ENCODE measurements at places on chromosomes 4 and X.

DNA sequence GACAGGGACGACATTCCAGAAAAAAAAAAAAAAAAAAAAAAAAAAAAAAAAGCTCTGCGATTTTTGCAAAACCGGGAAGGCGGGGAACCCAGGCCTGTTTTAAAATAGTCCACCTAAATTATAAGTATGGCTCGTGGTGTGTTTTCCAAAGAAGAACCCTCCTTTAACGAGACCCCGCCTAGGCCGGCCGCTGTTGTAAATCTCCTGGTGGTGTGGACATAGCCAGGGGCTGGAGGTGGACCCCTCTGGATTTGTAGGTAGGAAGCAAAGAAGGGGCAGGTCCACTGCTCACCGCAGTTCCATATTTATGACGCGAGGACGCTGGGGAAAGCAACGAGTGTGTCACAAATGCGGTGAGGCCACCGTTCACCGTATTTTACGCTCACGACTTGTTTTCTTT, 94.0 kb upstream of the SHOX start:
- DNase-seq, result no peak

DNA sequence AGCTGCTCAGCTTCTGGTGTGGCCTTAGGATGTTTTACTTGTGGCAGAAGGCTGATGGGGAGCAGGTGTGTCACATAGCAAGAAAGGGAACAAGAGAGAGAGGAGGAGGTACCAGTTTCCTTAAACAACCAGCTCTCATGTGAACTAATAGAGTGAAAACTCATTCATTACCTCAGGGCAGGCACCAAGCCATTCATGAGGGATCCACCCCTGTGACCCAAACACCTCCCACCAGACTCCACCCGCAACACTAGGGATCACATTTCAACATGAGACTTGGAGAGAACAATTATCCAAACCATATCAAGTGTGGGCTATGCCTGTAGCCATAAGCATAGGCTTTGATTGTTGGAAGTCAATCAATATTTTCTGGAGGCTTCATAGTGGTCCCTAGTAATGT, 56.0 kb downstream of the GSX2 start:
- no peak for DNase-seq

GRCh38 chrX:32896088-32896487, 315.3 kb downstream of the DMD start:
- no peak for DNase-seq

DNA sequence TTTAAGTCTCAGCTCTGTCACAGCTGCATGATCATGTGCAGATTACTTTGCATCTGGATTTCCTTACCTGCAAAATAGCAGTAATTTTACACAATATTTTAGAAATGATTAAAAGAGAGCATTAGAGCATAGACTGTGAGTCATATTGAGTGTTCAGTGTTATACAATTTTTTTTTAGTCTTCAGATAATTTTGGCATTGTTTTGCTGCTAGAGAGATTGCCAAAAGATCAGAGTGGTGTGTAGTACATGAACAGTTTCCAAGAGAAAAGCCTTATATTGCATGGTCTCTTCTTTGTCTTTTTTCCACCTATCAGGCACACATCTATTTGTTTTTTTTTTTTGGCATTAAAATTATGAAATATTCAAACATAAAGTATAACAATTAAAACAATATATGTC, 209.6 kb upstream of the TLL1 start:
- no peak for DNase-seq

DNA sequence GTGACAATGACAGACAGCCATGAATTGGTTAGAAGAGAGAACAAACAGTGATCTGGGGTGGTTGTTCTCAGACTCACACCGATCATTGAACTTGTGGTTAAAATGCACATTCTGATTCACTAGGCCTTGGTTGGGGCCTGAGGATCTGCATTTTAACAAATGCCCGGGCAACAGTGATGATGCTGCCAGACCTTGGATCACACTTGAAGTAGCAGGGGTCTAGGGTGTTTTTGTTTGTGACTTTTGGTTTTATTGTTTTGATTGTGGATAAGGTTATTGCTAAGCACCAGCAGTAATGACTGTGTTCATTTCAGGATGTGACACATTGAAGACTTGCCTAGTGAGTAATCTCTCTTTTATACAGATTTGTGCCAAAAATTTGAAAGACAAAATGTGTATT, 36.5 kb downstream of the TXLNG start:
- no peak for DNase-seq

DNA sequence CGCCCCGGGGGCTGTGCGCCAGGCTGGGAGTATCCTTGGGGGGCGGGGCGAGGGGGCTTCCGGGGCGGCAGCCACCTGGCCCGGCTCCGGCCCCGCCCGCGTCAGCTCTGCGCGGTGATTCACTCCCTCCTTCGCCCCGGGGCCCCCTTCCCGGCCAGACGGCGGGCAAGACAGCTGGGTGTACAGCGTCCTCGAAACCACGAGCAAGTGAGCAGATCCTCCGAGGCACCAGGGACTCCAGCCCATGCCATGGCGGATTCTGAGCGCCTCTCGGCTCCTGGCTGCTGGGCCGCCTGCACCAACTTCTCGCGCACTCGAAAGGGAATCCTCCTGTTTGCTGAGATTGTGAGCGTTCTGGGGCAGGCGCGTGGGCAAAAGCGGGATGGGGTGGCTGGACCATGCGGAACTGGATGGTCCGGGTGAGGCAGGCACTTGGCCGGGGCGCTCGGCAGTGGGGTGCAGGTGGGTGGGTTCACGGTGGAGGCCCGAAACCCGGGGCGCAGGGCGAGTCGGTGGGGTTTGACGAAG, at the start of gene PLP2:
Gene PLP2, plus strand, starts transcription at position 147 of the 528 bp plus-strand sequence. Its CDS starts 103 bp downstream, at position 250.
- peak; percentile 47 for DNase-seq

DNA sequence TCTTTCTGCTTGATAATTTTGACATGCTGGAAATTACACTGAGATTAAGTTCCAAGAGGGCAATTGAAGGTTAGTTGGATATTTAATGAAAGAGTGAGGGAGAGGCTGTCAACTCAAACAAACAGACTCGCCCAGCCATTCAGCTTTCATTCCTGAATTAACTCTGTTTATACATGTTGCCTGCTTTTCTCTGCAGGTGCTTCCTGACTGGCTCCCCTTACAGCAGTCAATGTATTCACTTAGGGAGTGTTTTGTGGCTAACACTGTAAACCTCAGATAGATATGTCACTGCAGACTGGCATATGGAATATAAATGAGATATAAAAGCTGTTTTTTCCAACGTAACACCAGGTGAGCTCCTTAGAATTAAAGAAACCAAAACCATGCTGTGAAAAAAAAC, 28.7 kb downstream of the TMPRSS11A start:
- no peak for DNase-seq

- DNase-seq, result peak; percentile 13
Observed at GRCh38 chrX:74924449-74925224, 615 bp downstream of the NEXMIF start.

- no peak for DNase-seq
Observed at GRCh38 chr4:165319030-165319429, 8.4 kb upstream of the MSMO1 start.

GRCh38 chr4:62548108-62548524, 1348.0 kb downstream of the ADGRL3 start:
- no peak for DNase-seq

DNA sequence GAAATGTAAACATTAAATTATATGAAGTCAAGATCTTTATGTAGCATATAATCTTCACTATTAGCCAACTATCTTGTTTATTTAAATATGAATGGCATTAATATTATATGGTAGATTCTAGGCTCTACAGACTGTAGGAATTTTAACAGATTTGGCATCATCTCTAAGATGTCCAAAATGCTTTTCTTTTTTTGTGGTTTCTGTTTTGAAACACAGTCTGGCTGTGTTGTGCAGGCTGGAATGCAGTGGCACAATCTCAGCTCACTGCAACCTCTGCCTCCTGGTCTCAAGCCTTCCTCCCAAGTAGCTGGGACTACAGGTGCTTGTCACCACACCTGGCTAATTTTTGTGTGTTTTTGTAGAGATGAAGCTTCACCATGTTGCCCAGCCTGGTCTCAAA, 76.2 kb downstream of the ELOVL6 start:
- no peak for DNase-seq

DNA sequence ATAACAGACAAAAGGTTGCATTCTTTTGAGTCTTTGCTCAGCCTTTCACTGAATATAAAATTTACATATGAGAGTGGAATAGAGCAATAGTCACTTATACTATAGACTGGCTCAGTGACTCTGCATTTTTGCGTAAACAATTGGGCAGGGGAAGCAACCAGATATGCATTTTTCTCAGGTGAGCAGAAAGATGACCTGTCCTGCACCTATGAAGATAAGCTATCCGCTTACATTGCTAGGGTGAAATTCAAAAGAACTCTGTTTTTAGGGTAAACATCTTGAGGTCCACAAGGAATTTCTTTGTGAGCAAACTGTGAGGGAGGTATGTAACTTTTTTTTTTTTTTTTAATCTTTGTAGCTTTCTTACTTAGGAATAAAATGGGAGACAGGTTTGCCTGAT, 602.4 kb upstream of the PRKX start:
- DNase-seq, result no peak

DNA sequence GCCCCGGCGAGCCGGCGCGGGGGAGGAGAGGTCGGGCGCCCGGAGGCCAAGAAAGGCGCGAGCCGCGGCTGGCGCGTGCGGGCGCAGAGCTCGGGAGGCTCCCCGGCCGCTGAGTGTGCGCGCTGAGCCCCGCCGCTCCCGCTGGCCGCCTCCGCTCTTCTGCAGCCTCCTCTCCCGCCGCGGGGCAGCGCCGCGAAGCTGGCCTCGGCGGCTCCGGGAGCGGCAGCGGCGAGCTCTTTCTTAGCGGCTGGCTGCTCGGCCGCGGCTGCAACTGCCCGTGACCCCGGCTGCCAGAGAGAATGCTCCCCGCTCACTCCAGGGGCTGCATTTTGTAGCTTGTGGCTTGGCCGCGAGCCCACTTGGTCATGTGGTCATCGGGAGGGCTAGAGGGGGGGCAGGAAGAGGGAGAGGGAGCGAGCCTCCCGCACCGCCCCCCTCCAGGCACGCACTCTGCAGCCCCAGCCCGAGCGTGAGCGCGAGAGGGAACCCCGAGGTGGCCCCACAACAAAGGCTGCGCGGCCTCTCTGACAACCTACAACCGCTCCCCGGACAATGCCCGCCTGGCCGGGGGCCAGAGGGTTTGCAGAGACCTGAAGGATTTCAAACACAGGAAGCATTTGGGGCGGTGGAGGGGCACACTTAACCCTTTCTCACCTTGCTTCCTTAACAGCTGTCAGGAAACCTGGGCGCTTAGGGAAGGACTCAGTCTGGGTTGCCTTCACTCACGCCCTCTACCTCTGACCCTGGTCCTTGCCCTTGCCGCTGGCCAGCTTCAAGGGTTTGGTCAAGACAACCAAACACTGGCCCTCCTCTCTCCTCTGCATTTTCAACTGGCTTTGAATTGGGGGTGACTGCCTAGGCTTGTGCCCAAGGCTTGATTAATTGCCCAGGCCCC, at the start of gene APLN:
Gene APLN, minus strand, starts transcription at position 305 of the 895 bp plus-strand sequence. CDS start 326 bp downstream, outside the sequence.
- DNase-seq, result no peak

DNA sequence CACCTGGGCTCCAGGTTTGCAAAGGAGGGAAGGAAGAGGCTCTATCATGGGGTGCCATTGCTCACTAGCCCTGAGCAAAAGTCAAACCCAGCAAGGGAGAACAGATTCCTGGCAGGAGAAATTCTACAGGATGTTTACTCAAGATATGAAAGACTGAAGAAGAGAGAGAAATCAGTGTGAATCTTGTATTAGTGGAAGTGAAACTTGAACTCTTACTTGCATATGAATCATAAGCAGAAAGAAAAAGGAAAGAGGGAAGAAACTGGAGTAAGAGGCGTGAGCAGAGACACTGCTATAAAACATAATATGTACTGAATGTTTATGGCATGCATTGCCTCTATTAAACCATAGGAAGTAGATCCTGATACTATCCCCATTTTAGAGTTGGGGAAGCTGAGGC, 60.9 kb downstream of the C4orf46 start:
- no peak for DNase-seq

GRCh38 chrX:23964191-23964590, 56.4 kb downstream of the CXorf58 start:
- no peak for DNase-seq

- DNase-seq, result no peak
Observed at GRCh38 chr4:189202182-189202868, 738.3 kb upstream of the FRG1 start.

DNA sequence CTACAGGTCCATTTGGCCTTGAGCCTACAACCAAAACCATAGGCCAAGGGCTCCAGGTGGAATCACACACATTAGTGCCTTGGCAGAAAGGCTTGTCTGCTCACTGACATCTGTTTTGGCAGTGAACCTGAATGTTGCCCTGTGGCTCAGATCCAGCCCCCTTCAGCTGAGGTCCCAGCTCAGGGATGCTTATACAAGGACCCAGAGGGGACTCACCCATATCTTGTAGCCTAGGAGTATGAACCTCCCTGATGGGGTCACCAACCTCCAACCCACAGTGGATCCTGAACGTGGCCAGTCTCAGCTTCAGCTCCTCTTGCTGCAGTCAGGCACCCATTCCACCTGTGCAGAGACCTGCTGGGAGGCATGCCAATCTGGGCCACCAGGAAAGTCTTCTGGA, 50.8 kb upstream of the HMX1 start:
- no peak for DNase-seq

- no peak for DNase-seq
Observed at GRCh38 chrX:40083120-40083978, 14.4 kb downstream of the BCOR start.

GRCh38 chr4:140706276-140706625, 49.9 kb downstream of the TBC1D9 start:
- DNase-seq, result no peak

DNA sequence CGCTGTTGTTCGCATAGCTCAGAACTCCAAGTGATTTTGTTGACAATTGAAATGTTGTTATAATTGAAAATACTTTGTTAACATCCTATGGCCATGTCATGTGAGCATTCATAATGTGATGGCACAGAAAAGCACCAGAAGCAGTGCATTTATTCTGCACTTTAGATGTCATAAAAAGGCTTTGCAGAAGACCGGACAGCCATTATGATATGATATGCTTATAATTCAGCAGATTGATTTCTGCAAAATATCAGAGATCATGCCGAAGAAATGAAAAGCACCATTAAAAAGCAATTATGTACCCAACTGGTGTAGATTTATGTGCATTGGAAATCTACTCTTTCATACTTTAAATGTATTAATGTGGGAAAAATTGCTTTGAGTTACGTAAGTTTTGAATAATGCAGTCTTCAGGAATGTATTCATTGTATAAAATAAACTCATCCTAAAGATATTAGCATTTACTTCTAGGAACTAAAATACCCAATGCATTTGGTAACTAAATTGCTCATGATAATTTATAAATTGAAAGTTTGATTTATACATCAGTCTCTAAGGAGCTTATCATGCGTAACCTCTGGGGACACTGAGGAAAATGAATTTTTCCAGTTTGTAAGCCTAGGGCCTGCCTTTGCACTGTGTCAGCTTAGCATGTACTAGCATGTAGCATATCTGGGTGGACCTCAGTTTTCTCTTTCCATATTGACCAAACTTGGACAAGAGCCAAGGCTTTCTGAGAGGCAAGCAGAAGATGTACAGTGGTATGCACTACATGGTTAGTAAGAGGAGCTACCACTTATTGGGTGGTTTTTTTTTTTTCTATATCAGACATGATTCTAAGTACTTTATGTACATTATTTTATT, 43.6 kb downstream of the TLR10 start:
- no peak for DNase-seq

Measured in T-helper 1 cell (primary cell).